Activated T-helper 9 cell treated with anti-CD3 and anti-CD28 coated beads, Interleukin-2, amount 50 U/mL, for 16 hours (primary cell): ENCODE measurements at places on chromosomes 4 and X.

DNA sequence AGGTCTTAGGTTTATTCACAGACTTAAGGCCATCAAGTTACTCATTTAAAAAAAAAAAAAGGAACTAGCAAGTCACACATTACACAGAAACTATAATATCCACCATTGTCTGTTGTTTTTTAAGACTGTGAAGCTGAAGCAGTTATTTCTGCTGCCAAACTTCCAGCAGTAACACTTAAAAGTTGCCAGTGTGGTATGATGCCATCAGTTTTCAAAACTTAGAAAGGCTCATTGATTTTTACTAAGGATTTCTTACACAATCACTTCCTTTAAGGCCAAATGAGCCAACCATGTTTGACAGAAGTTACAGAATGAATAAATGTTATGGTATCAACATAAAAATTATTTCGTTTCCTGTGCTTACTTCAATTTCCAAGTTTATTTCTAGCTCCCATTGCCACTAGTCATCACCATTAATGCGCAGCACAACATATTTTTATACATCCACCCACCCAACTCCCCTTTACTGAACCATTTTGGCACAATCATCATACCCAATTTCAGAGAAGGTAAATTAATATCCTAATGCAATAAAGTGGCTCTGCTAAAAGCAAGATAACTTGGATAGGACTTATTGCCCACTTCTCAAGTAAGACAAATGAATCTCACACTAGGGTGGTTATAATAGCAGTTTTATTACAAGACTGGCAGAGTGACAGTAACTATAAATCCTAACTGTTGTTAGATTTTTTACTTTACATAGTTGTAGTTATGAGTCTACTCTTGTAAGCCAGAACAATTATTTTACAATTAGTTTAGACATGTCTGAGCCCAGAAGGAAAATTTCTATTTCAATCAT is 13.1 kb downstream of the PDGFC start:
- DNase-seq: no peak

DNA sequence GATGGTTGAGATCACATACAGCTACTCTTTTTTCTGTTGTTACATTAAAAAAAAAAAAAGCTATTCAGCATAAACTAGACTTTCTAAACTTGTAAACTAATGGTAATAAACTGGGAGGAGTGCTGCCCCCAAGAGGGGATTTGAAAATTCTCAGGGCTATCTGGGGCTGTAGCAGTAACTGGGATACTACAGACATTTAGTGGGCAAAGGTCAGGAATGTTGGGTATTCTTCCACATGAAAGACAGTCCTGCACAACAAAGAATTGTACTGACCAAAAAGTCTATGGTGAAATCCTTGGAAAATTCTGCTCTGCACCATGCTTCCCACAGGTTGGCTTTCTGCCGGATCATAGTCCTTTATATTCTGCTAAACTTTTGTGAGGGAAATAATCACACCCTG is 232.6 kb upstream of the BOD1L1 start:
- DNase-seq: no peak

GRCh38 chrX:47991263-47992094 is 12.3 kb downstream of the ZNF182 start:
- no peak for DNase-seq

DNA sequence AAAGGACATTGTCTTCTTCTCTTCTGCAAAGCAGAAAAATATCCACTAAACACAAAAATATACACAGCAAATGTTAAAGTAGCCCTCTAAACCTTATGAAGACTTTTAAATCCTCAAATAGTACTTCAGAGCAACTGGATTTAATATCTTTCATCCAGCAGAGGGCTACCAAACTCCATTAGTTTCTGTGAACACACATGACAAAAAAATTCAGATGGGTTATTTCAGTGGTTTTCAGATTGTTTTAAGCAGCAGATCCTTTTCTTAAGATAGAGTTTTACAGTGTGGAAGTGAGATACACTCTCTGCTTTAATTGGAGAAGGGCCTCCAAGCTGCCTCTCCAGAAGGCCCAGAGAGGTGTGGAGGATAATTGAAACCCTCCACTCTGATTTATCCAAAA is 56.7 kb downstream of the ANK2 start:
- DNase-seq: no peak

- no peak for DNase-seq
These were observed 22.8 kb downstream of the PIGG start for GRCh38 chr4:521636-522330.

DNA sequence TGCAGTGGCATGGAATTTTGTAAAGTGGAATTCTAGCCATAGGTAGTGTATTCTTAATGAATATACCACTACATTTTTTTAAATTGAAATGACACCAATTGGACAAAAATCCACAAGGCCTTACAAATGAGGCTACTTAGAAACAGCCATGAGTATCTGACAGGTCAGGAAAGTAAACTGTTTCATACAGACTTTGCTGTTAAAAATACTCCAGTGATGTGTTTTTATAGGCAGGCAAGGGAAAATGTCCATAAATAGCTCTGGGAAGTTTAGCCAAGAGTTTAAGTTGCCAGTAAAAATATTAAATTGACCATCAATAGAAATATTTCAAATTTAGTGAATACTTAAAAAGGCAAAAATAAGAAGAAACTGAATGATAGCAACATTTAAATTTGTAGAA is 41.8 kb upstream of the PDLIM5 start:
- DNase-seq: no peak

DNA sequence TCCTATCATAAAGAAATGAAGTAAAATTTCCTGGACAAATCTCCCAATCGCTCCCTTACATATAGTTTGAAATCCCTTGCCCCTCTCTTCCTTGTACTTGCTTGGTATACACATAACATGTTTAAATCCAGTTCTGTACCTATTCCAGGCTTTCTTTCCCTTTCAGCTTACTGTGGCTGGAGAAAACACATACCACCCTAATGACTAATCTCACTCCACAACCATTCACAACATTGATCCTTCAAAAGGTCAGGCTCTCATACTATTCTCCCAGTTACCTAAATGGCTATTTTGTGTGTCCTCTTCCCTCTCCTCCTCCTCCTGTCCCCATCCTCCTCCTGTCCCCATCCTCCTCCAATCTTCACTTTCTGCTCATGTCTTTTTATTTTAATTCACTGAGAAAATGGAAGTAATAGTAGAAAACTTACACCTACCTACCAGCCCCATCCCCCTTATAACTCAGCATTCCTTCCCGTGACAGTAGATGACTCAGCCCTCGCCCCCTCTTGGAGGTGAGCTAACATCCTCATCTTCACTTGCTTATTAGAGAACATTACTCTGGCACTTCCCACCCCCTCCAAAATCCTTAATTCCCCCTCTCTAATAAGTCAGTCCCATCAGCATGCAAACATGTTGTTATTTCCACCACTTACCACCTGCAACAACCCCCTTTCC is 77.5 kb downstream of the IL15 start:
- DNase-seq: no peak

DNA sequence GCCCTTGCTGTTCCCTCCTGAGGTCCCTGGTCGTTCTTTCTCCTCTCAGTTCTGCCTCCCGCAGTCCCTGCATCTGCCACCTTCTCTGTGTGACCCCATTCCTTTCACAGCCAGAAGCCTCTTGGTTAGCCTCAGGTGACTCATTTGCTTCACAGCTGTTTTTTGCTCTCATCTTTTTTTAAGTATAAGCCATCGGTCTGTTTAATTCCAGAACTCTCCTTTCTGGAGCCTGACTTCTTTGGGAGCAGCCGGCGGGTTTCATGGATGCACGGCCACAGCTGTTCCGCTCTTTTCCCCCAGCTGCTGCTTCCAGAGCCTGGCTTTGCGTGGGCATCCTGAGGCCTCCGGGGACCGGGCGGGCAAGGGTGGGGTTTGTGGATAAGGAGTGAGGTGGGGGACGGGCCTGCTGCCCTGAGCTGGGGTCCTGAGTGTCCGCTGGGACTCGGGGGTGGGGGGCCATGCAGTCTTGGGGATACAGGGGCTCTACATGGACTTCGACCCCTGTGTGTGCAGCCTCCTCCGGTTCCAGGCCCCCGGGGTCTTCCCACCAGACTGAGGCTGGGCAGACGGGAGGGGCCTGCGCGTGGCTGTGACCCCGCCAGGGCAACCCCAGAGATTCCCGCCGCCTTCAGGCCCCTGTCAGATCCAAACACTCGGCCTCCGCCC is 46.7 kb downstream of the PCGF3 start:
- DNase-seq: no peak
